ENCODE measurements at places on chromosomes 16 and 17. TPM values are rescaled to one million over a fixed set of nuclear protein-coding genes. Genes with fewer than 3 reads are reported as not detected.

DNA sequence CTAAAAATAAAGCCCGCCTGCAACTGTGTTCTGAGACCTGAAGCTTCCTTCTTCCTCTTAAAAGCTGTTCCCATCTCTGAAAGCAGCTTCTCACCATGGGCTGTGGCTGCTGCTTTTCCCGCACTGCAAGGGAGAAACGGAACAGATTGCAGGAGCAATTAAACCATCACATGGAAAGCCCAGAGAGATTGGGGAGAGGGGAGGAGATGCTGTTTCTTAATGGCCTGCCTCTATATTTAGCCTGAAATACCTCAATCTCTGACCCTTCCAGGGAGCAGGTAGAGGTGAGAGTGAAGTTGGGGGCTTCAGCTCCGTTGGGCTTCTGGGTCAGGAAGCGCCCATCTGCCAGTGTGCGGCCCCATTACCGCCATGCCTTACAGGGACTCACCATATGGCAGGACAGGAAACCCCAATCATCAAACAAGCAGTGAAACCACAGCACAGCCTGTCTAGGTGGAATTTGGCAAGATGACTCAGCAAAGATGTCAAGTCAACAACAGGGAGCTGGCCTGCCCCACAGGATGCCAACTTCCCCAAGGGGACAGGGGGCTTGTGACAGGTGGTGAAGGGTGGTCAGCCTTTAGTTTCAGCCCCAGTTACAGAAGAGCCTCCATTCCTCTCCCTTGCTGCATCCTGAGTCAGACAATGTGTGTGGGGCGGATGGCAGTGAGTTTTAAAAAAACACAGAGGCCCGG is 286.6 kb upstream of the CCL2 start:
- DNase-seq = no peak
- H3K27me3 ChIP-seq = no peaks in the 10 kb centered on the region
- no peak overlapping the region for H3K27ac ChIP-seq
- no peaks in the 10 kb centered on the region for H3K36me3 ChIP-seq
- H3K4me1 ChIP-seq = no peaks in the 10 kb centered on the region

GRCh38 chr16:78684030-78684611 is 584.7 kb downstream of the WWOX start:
- no peaks in the 10 kb centered on the region for H3K36me3 ChIP-seq
- no peak overlapping the region for H3K27ac ChIP-seq
- peaks cover 10% of the 10 kb centered on the region for H3K4me1 ChIP-seq
- no peak overlapping the region for H3K4me3 ChIP-seq

DNA sequence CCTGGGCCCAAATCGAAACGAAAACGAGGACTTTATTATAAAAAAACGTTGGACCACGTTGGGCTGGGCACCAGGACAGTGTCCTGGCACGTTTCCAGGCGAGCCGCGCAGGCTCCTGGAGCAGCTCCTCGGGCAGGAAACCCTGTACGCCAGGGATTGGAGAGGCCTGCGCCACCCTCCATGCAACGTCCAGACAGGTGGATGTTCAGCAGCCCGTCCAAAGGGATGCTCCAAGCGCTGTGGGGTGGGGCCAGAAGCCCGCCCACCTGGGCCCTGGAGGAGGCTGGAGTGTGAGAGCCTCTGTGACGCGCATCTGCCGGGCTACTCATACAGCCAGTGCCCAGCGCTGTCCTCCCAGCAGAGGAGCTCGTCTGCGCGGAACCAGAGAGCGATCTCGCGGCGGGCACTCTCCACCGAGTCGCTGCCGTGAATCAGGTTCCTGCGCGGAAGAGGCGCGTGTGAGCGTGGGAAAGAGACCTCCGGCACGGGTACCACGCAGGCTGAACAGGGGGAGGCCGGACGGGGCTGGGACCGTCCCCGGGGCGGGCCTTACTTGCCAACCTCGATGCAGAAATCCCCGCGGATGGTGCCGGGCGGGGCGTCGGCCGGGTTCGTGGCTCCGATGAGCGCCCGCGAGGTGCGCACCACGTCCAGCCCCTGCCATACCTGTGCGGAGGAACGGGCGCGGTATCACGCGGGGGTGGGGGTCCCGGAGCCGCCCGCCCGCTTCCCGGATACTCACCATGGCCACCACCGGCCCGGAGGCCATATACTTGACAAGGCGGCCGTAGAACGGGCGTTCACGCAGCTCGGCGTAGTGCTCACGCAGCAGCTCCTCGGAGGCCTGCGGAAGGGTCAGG is 785 bp downstream of the NME3 start:
- peak overlapping the region; percentile 72 for H3K4me3 ChIP-seq
- peak overlapping the region; percentile 17 for H3K27ac ChIP-seq
- no peaks in the 10 kb centered on the region for H3K4me1 ChIP-seq
- H3K36me3 ChIP-seq = peaks cover 6% of the 10 kb centered on the region
- no peak for DNase-seq

- H3K4me1 ChIP-seq = peaks cover 14% of the 10 kb centered on the region
- H3K36me3 ChIP-seq = no peaks in the 10 kb centered on the region
- no peak for DNase-seq
- no peak overlapping the region for H3K4me3 ChIP-seq
Observed at GRCh38 chr17:58321571-58322525, 6.7 kb downstream of the TSPOAP1 start.

- peak; percentile 31 for DNase-seq
- H3K4me3 ChIP-seq = no peak overlapping the region
- H3K27ac ChIP-seq = no peak overlapping the region
- no peaks in the 10 kb centered on the region for H3K36me3 ChIP-seq
Observed at GRCh38 chr16:55035029-55035428, 104.4 kb downstream of the IRX5 start.

DNA sequence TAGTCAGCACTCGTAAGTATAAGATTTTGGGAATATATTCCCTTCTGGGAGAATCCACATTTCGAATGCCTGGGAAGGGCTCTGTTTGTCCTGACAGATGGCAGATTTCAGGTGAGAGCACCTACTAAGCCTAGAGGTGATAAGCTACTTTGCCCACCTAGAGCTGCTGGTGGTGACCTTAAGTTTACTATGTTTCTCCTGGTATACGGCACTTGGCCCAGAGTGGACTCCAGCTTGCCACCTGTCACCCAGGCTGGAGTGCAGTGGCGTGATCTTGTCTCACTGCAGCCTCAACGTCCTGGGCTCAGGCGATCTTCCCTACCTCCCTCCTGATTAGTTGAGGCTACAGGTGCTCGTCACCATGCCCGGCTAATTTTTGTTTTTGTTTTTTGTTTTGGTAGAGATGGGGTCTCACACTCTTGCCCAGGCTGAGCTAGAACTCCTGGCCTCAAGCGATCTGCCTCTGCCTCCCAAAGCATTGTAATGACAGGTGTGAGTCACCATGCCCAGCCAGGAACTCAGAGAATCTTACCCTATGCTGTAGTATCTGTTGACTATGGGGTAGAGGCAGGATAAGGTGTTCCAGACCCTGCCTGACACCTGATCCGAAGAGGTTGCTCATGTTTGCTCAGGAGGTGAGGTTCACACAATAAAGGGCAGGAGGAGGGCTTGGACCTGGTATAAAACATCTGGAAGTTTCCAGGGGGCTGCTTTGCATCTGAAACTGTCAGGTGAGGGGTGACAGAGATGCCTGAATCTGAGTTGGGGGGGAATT is at the start of gene ZG16:
TSS of gene ZG16 (plus strand) at position 681 of the 775 bp plus-strand sequence. CDS start 1,011 bp downstream, outside the sequence.
- H3K27me3 ChIP-seq = no peaks in the 10 kb centered on the region
- H3K27ac ChIP-seq = no peak within 1 kb of the TSS
- no peak for DNase-seq
- no peaks in the 10 kb centered on the region for H3K36me3 ChIP-seq
- H3K4me3 ChIP-seq = no peak within 1 kb of the TSS

- H3K4me3 ChIP-seq = no peak overlapping the region
- H3K36me3 ChIP-seq = no peaks in the 10 kb centered on the region
- no peaks in the 10 kb centered on the region for H3K27me3 ChIP-seq
- no peak for DNase-seq
Observed at GRCh38 chr17:33927732-33928133, 327.4 kb upstream of the CCL2 start.

GRCh38 chr17:39841134-39841683 is 22.9 kb downstream of the IKZF3 start:
- no peak overlapping the region for H3K4me3 ChIP-seq
- peak overlapping the region; percentile 4 for H3K27ac ChIP-seq
- no peaks in the 10 kb centered on the region for H3K27me3 ChIP-seq

- no peaks in the 10 kb centered on the region for H3K4me1 ChIP-seq
- H3K27me3 ChIP-seq = no peaks in the 10 kb centered on the region
- no peak overlapping the region for H3K27ac ChIP-seq
- no peak for DNase-seq
Observed at GRCh38 chr17:21019976-21020586, 22.7 kb downstream of the USP22 start.

- H3K27me3 ChIP-seq = no peaks in the 10 kb centered on the region
- H3K4me3 ChIP-seq = no peak overlapping the region
- H3K27ac ChIP-seq = no peak overlapping the region
- H3K36me3 ChIP-seq = no peaks in the 10 kb centered on the region
- DNase-seq = no peak
Observed at GRCh38 chr17:78722246-78722761, 59.8 kb downstream of the CYTH1 start.

DNA sequence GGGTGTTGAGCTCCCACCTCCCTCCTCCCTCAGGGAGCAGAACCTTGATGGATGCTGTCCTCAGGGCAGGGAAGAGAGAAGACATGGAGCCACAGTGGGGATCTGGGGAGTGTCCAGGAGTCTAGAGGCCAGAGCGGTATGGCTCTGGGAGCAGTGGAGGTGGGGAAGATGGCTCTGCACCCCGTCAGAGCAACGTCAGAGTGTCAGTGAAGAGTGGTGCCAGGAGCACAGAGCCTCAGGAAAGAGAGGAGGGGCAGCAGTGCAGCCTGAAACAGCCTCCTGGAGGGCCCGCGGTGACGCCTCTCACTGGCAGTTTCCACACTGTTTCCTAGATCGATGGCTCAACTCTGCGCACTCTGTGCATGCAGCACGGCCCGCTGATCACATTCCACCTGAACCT is 23.2 kb upstream of the SLC5A11 start:
- DNase-seq = no peak
- H3K27me3 ChIP-seq = no peaks in the 10 kb centered on the region
- H3K27ac ChIP-seq = no peak overlapping the region

DNA sequence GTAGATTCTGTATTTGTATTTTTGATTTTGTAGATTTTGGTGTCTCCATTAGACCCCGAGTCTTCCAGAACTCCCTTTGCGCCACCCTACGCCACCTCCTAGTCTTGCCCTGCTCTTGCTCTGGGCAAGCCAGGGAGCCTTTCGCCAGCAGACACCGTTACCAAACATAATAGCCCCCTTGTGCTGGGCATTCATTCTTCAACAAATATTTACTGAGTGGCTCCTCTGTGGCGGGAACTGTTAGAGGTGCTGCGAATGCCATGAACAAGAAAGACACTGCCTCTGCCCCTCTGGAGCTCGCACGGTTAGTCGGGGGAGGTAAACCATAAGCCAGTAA is 841 bp upstream of the GPT2 start:
- no peaks in the 10 kb centered on the region for H3K36me3 ChIP-seq
- peaks cover 4% of the 10 kb centered on the region for H3K4me1 ChIP-seq
- DNase-seq = no peak

GRCh38 chr16:69087161-69087581 is 18.3 kb upstream of the HAS3 start:
- peak overlapping the region; percentile 58 for H3K27ac ChIP-seq
- peaks cover 10% of the 10 kb centered on the region for H3K4me1 ChIP-seq
- H3K27me3 ChIP-seq = no peaks in the 10 kb centered on the region

DNA sequence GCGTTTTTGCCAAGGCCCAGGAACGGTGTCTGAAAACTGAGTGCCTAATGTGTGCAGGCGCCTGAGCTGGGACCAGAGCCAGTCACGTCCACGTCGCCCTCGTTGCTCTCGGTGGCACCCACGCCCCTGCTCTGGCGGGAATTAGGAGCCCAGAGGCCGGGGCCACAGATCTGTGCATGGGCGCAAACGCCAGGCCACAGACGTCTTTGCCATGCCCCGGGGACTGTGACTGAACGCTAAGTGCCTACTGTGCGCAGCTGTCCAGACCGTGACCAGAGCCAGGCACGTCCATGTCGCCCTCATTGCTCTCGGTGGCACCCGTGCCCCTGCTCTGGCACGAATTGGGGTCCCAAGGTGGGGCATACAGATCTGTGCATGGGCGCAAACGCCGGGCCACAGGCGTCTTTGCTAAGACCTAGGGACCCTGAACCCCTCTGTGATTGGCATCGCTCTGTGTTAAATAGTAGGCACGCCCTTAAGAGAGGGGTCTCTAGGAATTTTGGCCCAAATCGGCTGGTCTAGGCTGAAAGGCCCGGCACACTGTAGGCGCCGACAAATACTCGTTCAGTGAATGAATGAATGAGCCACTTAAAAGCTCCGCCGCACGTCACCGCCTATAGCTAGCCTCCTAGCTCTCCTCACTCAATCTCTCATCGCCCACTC is 827 bp upstream of the UBALD1 start:
- peaks cover 9% of the 10 kb centered on the region for H3K4me1 ChIP-seq
- H3K4me3 ChIP-seq = no peak overlapping the region
- DNase-seq = peak; percentile 26
- no peaks in the 10 kb centered on the region for H3K27me3 ChIP-seq
- peak overlapping the region; percentile 90 for H3K27ac ChIP-seq

GRCh38 chr16:88686062-88686438 is 257 bp downstream of the SNAI3 start:
- no peaks in the 10 kb centered on the region for H3K36me3 ChIP-seq
- DNase-seq = no peak
- peak overlapping the region; percentile 22 for H3K27ac ChIP-seq
- peak overlapping the region; percentile 6 for H3K4me3 ChIP-seq
- H3K4me1 ChIP-seq = no peaks in the 10 kb centered on the region
- H3K27me3 ChIP-seq = no peaks in the 10 kb centered on the region

DNA sequence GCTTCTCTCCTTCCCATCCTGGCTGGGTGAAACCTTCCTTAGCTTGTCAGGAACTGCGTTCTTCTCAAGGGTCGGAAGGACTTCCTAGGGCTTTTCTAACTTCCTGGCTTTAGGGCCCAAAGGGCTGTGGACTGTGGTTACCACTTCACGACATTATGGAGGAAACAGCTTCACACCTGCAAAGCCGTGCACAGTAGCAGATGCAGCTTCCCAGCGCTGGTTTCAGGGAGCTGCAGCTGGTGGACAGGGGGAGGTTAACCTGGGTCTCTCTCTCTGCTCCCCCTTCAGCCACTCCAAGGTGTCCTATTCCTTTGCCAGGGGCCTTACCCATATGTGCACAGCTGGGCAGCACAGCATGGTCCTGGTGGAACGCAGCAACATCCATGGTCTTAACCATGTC is 155.8 kb upstream of the CDC42EP4 start:
- no peaks in the 10 kb centered on the region for H3K36me3 ChIP-seq
- no peaks in the 10 kb centered on the region for H3K4me1 ChIP-seq
- no peak overlapping the region for H3K27ac ChIP-seq
- no peak overlapping the region for H3K4me3 ChIP-seq
- H3K27me3 ChIP-seq = no peaks in the 10 kb centered on the region
- no peak for DNase-seq

- DNase-seq = peak; percentile 29
- H3K27ac ChIP-seq = no peak overlapping the region
- no peaks in the 10 kb centered on the region for H3K27me3 ChIP-seq
- no peaks in the 10 kb centered on the region for H3K36me3 ChIP-seq
- peaks cover 21% of the 10 kb centered on the region for H3K4me1 ChIP-seq
- H3K4me3 ChIP-seq = no peak overlapping the region
Observed at GRCh38 chr17:83053739-83054451, 25.5 kb upstream of the METRNL start.

Gene PRAC1
- total RNA-seq = not detected

Gene SMIM5
- 7.5 TPM for total RNA-seq

Gene CCL14
- total RNA-seq = 25.3 TPM

Gene SLC5A10
- 0.09 TPM for total RNA-seq

Gene MYH2
- total RNA-seq = not detected

Gene ZNF469
- total RNA-seq = 3.0 TPM

Gene PIK3R6
- total RNA-seq = 1.3 TPM

Gene KRT36
- total RNA-seq = not detected

Gene BLMH
- 50.9 TPM for total RNA-seq

Gene HBQ1
- total RNA-seq = not detected

Gene CLEC19A
- total RNA-seq = not detected

Gene ODAD4
- 16.7 TPM for total RNA-seq

Gene IGF2BP1
- total RNA-seq = 14.9 TPM

Gene AHSP
- total RNA-seq = 47.8 TPM

Gene CDH3
- 11.3 TPM for total RNA-seq

Gene C16orf96
- total RNA-seq = 0.28 TPM

Gene C16orf46
- 1.7 TPM for total RNA-seq
